Activated CD4-positive, alpha-beta memory T cell treated with anti-CD3 and anti-CD28 coated beads, Interleukin-2, amount 10 ng/mL, durations not matched to agents 7 days and 5 days (primary cell): ENCODE measurements at places on chromosomes 12 and 14.
A peak's percentile ranks its signal among the peaks of the same experiment; 100 is the strongest.

- DNase-seq, result peak; percentile 50
Observed at GRCh38 chr12:108565976-108566375, 3.6 kb downstream of the ISCU start.

- no peak for DNase-seq
Observed at GRCh38 chr12:11347810-11348209, 37.6 kb upstream of the PRB4 start.

- DNase-seq, result no peak
Observed at GRCh38 chr14:101370593-101371569, 190.4 kb upstream of the DIO3 start.

- no peak for DNase-seq
Observed at GRCh38 chr14:104169005-104169698, 30.8 kb downstream of the KIF26A start.

GRCh38 chr12:27085654-27086053, 3.3 kb upstream of the C12orf71 start:
- DNase-seq, result no peak

DNA sequence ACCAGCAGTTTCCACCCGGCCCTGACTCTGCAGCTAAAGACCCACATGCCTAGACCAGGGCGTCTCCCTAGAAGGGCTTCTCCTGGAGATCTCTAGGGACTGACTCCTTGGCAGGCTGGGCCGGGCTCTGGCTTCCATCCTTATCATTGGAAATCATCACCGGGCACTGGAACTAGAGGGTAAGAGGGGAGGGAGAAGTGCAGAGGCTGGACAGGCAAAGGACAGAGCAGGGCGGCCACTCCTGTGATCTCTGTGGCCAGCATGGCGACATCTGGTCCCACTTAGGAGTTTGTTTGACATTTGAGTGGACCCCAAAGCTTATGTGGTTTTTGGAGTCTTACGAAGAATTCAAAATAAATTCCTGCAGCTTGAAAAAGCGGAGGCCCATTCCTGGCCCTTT, 7.1 kb downstream of the LTBP2 start:
- no peak for DNase-seq

GRCh38 chr12:71846322-71846940, 6.9 kb downstream of the TBC1D15 start:
- no peak for DNase-seq

DNA sequence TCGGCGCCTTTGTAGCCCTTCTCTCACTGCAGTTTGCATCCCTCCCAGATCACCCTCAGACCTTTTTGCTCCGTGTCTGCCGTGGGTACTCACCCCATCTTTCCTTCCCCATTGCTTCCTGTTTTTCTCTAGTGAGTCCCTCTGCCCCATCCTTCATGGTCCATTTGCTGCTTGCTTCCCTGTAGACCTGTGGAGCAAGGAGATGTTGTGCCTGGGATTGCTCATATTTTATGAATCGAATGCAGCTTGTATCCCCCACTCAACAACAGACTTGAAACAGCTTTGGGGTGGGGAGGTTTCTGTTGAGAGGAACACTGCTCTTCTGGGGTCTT, 661 bp downstream of the DENR start:
- no peak for DNase-seq

DNA sequence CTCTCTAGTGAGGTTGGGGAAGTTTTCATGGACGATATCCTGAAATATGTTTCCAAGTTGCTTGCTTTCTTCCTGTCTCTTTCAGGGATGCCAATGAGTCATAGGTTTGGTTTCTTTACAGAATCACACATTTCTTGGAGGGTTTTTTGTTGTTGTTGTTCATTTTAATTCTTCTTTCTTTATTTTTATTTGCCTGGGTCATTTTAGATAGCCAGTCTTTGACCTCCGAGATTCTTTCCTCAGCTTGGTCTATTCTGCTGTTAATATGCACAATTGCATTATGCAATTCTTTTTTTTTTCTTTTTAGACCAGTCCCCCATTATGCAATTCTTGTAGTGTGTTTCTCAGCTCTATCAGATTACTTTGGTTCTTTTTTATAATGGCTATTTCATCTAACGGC, 338.9 kb downstream of the AEBP2 start:
- DNase-seq, result no peak

GRCh38 chr12:112130441-112130998, 5.2 kb downstream of the TRAFD1 start:
- no peak for DNase-seq

DNA sequence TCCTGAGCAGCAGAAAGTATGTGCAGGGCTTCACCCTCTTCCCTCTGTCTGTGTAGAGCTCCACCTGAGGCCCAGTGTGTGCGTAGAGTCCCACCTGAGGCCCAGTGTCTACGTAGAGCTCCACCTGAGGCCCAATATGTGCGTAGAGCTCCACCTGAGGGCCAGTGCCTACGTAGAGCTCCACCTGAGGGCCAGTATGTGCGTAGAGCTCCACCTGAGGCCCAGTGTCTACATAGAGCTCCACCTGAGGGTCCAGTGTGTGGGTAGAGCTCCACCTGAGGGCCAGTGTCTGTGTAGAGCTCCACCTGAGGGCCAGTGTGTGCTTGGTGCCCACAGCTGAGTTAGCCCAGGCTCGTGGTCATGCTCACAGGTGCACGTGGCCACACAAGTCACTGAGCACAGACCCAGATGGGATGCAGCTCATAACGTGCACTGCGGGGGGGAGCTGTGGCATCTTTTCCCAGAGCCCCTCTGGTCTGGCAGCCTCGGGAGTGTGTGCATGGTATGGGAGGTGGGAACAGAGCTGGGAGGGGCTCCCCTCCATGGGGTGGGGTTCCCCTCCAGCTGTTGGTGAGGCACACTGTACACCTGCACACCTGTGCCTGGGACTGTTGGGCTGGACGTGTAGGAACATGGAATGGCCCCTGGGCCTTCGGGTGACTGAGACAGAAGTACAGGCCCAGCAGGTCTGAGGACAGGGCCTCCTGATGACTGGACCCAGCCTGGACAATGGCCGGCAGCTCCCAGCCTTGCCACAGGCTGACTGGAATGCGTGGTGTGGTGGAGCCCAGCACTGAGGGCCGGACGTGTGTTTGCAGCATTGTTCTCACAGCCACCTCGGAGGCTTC, 20.1 kb downstream of the PACS2 start:
- DNase-seq, result no peak

DNA sequence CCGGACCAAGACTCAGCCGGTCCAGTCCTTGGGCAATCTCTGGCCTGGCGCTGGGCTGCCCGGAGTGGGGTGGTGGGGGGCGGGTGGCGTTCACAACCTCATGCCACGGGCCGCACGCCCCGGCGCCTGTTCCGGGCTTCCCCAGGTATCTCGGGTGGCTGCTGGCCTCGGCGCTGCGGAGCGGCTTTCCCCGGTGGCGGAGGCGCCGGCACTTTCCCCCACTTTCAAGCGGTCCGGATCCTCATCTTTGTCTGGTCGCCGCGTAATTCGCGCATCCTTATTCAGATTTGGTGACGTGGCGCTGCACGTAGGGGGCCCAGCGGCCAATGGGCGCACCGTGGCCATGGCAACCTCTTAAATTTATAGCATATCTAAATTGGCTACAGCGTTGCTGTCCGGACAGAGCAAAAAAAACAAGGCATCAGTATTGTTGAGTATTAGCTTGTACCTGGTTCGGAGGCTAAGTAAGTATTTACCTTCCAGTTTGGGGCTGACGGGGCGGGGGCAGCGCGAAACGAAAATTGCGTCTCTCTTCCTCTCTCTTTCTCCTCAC, at the start of gene LHX5:
TSS of gene LHX5 (minus strand) at position 253 of the 553 bp plus-strand sequence. CDS start 373 bp downstream, outside the sequence.
- DNase-seq, result no peak

DNA sequence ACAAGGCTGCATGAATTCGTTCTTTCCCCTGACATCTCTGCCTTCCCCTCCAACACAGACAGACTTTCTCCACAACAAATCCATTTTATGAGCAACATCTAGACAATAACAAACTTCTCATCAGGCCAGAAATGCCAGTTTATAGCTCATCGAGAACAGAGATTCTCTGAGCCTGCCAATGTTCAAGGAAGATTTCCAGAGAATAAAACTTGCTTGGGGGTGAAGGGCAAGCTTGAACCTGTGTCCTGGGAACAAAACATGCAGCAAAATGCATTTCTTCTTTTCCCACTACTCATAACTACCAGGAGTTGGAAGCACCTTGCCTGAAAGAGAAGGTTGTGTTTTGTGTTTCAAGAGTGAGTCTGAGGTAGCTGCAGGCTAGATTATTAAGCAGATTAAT, 6.8 kb downstream of the MAP1LC3B2 start:
- no peak for DNase-seq

DNA sequence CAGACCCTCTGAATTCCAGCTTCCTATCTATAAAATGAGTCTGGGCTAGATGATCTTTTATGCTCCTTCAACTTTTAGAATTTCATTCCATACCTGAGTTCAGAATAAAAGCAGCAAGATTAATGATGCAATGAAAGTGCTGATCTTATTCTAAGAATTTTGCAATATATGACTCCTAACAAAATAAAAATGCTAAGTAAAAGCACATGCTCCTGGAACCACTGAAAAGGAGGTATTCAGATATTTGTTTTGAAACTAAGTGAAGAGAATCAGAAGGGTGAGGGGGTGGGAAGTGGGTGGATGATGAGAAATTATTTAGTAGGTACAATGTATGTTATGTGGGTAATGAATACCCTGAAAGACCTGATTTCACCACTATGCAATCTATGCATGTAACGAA, 216.6 kb downstream of the PTPRO start:
- no peak for DNase-seq

DNA sequence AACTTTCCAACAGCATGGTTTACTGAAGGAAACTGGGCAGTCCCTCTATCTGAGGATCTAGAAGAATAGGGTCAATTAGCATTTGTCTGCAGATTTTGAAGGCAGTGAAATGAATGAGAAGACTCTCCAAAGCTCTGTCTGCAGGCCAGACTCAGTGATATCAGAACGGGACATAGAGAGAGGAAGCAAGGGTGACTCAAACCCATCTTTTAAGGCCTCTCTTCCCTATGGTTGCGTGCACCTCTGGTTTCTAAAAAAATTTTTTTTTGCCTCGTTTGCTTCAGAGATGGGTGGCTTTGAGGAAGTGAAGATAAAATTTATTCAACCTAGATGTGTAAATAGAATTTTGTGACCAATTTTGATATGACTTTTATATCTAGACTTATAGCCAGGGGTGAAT, 71.9 kb upstream of the HOXC13 start:
- DNase-seq, result no peak

DNA sequence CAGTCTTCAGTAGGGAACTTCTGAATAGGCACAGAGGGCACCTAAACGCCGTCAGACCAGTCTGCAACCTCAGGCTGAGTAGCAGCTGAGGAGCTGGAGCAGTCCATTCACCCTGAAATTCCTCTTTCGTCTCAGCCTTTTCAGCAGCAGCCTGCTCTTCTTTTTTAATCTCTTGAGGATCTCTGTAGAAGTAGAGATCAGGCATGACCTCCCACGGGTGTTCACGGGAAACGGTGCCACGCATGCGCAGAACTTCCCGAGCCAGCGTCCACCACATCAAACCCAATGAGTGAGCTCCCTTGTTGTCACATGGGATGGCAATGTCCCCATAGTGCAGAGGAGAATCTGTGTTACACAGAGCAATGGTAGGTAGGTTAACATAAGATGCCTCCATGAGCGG, 11.1 kb upstream of the MARK3 start:
- DNase-seq, result no peak

DNA sequence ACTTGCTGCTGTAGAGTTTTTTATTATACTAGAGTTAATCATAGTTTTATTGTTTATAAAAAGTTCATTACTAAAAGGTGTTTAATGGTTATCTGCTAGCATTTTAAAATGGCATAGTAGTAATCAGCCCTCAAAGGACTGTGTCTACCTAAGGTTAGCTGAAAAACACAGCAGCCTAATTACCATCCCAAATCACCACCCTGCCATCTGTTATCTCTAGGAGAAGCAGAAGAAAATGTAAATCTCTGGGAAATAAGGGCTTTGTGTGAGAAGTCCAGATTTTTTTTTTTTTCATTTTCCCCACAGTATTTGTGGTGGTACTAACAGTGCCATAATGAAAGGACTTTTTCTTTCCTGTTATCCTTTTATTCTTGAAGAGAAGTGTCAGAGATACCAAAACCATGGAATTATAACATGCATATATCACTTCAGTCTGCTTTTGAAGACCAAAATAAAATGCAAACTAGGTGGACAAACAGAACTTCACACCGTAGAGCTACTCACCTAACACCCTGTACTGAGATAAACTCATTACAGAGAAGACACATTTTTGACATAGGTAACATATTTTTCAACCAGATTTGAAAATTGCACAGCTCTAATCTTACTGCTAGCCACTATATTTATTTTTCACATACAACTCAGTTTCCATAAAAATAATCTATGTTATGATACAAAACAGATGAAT, 876.2 kb downstream of the C12orf50 start:
- no peak for DNase-seq

GRCh38 chr14:106291626-106292025, 765.2 kb downstream of the TMEM121 start:
- DNase-seq, result no peak

DNA sequence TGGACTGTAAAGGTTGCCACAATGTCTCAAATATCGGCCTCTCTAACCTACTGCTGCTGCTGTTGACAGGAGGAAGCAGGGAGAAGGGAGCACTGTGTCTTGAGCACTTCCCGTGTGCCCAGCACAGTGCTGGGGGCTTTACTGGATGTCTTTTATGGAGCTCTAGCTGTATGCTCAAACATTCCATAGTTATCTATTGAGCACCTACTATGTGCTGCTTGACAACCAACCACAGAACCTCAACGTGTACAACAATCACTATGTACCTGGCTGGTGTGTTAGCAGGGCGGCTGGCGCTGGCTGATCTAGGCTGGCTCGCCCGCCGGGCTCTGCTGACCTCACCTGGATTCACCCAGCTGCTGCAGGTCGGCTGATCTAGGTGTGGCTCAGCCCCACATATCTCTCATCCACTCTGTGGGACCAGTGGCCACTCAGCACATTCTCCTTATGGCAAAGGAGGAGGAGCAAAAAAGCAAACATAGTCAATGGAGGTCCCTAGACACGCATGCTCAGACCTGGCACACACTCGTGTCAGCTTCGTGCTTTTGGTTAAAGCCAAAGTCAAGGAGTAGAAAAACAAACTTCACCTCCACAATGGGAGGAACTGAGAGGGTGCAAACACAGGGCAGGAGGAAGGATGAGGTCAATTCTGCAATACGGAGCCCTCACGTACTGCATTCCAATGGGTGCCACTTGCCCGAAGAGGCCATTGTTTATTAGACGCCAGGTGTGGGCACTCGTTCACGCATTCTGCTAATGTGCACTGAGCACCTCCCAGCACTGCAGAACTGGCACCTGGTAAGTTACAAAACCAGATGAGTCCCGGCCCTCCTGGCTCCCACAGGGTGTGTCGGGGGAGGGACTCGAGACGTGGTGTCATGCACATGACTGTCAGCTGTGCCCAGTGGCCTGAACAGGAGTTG, 147.2 kb downstream of the SCARB1 start:
- DNase-seq, result no peak

- no peak for DNase-seq
Observed at GRCh38 chr12:7832059-7832696, 40.5 kb downstream of the SLC2A14 start.

GRCh38 chr14:74620923-74621322, 8.9 kb upstream of the LTBP2 start:
- no peak for DNase-seq

- no peak for DNase-seq
Observed at GRCh38 chr12:89497467-89497866, 27.1 kb downstream of the GALNT4 start.

- DNase-seq, result no peak
Observed at GRCh38 chr14:46087604-46088003, 564.0 kb downstream of the RPL10L start.

GRCh38 chr12:92629349-92630065, 73.3 kb upstream of the PLEKHG7 start:
- DNase-seq, result no peak
